IPS DF 6.9 (cell line): ENCODE measurements at places on chromosomes 2 and 18.

DNA sequence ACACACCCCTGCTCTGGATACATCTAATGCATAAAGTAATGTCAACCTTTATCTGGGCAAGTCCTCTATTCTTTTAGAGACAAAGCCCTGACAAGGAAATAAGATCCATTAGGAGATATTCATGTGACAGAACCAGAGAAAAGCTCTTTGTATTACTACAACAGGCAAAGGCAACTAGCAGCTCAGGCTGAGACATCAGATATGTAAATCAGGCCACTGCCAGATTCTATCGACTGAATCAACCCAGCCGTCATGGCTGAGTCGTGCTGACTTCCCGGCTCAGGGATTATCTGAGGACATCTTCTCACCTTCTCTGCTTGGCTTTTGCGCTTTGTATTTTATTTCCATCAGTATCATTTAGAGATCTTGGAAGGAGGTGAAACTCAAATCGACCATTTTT, 294.5 kb downstream of the PLCL1 start:
- DNase-seq = no peak

DNA sequence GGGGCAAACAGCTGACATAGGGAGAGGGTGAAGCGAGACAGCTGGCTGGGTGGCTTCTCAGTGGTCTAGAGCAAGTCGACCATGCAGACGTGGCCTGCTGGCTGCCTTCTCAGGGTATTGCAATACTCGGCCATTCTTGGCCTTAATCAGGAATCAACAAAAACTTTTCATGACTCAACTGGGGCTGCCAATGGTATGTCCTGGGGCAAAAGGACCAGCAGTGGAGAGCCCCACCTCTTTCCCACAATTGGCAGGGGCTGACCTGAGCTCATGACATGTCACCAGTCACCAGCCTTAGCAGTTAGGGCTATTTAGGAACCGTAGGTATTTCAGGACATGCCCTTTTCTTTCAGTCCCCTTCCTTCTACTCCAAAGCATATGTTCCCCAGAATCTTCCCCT, 19.1 kb downstream of the PLA2R1 start:
- DNase-seq = no peak

GRCh38 chr2:136015699-136016098, 30.3 kb upstream of the DARS1 start:
- no peak for DNase-seq

DNA sequence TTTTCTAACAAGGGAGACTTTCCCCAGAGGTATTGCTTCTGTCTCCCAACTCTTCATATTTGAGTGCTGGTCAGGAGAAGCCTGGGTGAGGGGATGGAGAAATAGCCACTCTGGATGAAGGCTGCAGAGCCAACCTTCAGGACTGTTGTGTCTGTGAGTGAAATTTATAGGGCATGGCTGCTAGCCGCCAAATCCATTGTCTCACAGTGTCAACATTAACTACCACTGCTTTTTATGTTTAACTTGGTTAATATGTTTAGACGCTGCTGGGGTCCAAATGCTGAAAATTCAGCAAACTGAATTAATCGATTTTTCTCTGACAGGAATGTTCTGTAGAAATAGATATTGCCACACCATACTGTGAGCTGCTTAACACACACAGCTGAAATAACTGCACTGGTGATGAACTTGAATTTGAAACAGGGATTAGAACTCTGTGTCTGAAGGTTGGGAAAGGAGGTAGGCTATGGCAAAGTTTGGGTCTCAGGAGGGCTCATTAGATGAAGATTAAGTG, 281.0 kb downstream of the DCC start:
- no peak for DNase-seq
